ENCODE measurements at places on chromosomes 5 and 9.

- no peak for DNase-seq
These were observed 438.6 kb upstream of the MPDZ start for GRCh38 chr9:13718086-13718485.

DNA sequence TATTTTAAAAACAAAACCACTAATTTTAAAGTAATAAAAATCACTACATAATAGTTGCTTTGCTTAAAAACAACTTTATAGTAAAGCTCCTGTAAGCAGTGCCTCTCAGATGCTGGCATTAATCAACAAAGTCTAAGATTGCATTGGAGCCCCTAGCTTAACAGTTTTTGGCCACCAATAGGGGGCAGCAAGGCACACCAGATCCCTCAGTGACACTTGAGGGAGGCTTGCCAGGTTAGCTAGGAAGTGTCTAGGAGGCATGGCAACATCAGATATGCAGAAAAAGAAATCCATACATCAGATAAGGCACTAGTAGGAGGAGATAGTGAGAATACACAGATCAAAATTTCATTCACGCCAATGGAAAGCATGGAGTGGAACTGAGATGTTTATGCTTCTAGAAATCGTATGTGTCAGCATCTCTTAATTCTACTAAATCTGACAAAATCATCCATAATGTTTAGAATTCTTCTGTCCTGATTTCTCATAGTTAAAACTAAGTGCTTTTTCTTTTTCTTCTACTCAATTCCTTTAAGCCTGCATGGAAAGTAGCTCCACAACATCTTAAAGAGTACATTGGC, 73.6 kb upstream of the PAM start:
- DNase-seq: peak; percentile 43

DNA sequence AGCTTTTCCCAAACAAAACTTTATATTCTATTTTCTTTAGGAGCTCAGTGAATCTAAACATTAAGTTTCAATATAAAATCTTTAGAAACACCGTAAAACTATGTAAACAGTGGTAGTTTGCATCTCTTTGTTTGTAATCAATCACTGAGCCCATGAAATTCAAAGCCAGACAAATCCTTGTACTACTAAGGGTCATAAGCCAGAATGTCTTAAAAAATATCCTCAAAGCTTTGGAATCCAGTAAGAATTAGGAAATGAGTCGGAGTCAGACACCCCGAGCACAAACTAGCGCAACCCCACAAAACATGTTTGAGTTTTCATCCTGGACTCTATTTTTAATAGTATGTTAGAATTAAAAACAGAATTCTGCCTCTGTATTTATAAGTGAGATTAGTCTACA, 153.8 kb downstream of the HSPA4 start:
- no peak for DNase-seq

DNA sequence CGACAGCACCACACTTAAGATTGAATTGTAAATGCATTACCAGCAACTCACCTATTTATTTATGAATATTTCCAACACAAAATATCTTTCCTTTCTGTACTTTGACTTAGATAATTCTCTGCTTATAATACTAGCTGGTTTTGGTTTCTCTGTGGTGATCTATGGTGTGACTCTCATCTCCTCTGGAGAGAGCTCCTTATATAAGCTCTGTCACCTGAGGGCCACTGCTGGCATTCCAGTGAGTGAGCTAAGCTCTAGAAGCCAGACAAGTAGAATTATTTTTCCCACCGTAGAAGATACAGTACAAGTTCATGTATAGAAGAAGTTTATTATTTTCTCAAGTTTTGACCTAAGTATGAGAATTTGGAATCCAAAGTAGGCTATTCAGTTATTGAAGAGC, 111.5 kb downstream of the CDC42SE2 start:
- DNase-seq: no peak

DNA sequence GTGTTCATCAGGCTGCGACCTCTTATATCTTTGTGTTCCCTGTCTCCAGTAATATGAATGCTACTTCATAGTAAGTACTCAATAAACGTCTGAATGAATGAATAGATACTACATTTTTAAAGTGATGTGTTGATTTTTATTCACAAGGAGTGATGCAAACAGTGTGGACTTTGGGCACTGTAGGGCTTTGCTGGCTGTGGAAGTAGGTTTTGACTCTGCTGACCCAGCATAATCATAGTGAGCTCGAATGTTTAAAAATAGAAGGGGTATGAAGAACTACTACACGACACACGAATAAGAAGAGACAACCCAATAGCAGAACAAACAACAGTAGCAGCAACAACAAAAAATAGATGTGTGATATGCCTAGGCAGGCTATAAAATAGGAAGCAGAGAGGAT, 147.4 kb downstream of the SH3GL2 start:
- no peak for DNase-seq

GRCh38 chr5:73311291-73312110, 137.1 kb downstream of the FOXD1 start:
- peak; percentile 68 for DNase-seq

- DNase-seq: no peak
These were observed 26.9 kb downstream of the ADAM19 start for GRCh38 chr5:157548513-157549282.

- DNase-seq: no peak
These were observed 147.3 kb upstream of the FST start for GRCh38 chr5:53333160-53333559.
